ENCODE measurements at places on chromosomes 16 and 17. TPM values are rescaled to one million over a fixed set of nuclear protein-coding genes. Genes with fewer than 3 reads are reported as not detected.

DNA sequence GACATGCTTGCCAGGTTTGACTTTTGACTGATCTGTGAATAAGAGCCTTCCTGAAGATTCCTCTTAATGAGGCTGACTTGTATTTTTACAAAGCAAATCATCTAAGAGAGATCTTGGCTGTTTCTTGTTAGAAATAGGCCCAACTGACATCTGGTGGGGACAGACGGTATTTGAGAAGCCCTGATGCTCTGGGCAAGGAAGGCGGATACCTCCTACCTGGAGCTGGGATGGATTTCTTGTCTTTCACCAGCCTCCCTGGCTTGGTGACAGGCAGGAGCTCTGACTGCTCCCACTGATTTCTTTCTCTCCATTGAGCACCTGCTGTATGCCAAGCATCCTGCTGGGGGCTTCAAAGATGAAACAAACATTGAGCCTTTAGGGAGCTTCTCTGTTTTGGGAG is 40.4 kb downstream of the AKAP1 start:
- DNase-seq, result no peak

DNA sequence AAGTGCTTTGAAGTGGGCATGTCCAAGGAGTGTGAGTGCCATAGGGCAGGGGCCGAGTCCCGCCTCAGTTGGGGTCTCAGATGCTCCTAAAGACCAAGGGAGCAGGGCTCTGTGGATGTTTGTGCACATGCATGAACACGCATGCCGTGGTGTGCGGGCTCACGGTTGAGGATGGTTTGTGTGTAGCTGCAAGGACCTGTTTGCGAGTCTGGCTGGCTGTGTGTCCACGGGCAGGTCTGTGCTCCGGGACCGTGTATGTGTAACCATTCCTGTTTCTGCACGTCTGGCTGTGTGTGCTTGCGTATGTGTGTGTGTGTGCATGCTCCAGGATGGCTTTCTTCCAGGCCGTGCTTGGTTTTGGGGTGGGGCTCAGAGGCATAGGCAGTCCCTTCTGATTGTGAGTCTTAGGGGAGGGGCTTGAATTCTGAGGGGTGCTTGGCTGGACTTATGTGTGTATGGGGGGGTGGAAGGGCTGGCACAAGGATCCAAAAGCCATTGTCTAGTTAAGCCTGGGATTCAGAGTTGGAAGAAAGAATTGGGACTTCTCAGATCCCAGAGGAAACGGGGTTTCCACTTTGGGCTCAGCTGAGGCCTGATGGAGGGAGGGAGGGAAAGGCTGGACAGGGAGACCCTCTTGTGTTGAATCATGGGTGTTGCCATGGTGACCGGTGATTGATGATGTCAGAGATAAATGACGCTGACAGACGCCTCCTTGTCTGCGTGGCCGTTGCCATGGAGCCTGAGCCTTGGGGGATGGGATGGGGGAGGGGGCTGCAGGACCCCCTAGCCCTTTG is 14.4 kb downstream of the GJD3 start:
- DNase-seq, result no peak

OR3A3 gene
- total RNA-seq, result not detected

ZFP1 gene
- 7.9 TPM for total RNA-seq

- no peak for DNase-seq
Observed at GRCh38 chr16:62079236-62079635, 43.0 kb upstream of the CDH8 start.

Data from Karpas-422 (cell line).